ENCODE measurements at places on chromosomes 11 and 22.

DNA sequence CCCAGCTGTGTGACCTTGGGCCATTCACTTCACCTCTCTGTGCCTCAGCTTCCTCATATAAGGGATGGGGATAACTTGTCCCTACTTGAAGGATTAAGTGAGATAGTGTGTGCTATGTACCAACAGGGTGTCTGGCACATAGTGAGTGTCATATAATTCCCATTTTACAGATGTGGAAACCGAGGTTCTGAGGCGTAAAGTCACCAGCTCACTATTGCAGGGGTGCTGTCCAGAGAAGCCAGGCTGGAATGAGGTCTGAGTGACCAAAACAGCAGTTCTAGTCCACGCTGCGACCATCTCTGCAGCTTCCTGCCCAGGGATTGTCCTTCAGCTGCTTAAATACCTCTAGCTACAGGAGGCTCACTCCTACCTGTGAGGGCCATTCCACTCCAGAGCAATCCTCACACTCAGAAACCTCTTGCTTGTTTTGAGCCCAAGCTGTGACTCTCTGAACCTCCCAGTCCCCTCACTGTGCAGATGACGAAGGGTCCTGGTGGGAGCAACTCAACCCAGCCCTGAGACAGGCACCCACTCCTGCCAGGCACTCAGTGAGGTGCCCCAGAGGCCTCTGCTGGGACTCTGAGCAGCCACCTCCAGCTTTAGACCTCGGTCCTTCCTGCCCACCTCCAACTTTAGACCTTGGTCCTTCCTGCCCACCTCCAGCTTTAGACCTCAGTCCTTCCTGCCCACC is 5.8 kb downstream of the MB start:
- no peak for DNase-seq

DNA sequence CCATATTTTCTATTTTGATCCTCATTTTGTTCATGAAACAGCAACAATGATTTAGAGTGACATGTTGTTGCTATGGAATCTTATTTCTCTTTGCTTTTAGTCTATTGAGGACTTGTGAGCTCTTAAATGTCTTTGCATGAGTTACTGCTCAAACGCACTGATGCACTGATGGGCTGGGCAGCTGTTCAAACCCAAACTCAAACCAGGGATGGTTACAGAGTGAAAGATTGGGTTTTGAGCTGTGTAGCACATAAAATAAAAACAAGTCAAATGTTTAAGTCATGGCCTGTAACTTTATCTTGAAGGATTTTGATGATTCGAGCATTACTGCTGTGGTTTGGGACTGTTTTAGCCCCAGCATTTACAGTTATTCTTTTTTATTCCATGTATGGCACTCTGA is 20.1 kb upstream of the NCAM1 start:
- DNase-seq: no peak

GRCh38 chr11:15967966-15968365 is 388.4 kb downstream of the SOX6 start:
- DNase-seq: no peak

- peak; percentile 14 for DNase-seq
These were observed 810.0 kb downstream of the BRD1 start for GRCh38 chr22:49017482-49018329.

DNA sequence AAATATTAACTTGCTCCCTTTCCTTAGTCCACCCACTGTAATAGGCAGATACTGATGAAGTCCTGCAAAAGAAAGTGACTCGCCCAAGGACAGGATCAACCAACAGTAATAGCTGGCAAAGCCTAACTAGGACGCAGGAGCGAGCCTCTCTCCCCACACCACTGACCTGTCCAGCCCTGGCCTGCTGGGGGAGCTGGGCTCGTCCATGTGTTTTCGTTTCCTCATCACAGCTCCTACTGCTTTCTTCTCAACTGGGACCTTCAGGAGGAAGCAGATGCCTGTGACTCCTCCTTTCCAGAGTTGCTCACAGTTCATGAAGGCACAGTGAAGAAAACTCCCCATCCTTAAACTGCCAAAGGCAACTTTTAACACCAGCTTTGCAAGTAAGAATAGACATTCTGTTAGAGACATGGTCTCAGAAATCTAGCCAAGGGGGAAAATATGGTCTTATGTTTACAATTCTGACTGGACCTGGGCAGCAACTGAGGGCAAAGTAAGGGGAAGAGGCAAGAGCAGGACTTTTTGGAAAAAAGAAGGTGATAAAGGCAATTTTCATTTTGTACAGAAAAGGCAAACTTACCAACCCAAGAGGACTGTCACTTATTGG is 11.6 kb upstream of the GPHA2 start:
- DNase-seq: no peak

GRCh38 chr22:48821727-48822126 is 1005.9 kb downstream of the BRD1 start:
- DNase-seq: no peak

DNA sequence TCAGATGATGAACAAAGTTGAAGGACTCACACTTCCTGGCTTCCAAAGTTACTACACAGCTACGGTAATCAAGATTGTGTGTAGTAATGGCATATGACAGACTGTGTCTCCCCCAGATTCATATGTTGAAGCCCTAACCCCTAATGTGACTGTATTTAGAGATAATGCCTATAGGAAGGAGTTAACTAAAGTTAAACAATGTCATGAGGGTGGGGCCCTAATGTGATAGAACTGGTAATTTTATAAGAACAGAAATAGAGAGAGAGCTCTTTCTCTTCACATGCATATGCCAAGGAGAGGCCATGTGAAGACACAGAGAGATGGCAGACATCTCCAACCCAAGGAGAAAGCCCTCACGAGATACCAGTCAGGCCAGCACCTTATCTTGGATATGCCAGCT is 8.0 kb downstream of the AAMDC start:
- DNase-seq: no peak

GRCh38 chr22:34763496-34763895 is 302.5 kb upstream of the ISX start:
- no peak for DNase-seq

GRCh38 chr11:76838678-76839068 is 22.0 kb upstream of the ACER3 start:
- DNase-seq: peak; percentile 68
